ENCODE measurements at places on chromosomes 2 and 18.

DNA sequence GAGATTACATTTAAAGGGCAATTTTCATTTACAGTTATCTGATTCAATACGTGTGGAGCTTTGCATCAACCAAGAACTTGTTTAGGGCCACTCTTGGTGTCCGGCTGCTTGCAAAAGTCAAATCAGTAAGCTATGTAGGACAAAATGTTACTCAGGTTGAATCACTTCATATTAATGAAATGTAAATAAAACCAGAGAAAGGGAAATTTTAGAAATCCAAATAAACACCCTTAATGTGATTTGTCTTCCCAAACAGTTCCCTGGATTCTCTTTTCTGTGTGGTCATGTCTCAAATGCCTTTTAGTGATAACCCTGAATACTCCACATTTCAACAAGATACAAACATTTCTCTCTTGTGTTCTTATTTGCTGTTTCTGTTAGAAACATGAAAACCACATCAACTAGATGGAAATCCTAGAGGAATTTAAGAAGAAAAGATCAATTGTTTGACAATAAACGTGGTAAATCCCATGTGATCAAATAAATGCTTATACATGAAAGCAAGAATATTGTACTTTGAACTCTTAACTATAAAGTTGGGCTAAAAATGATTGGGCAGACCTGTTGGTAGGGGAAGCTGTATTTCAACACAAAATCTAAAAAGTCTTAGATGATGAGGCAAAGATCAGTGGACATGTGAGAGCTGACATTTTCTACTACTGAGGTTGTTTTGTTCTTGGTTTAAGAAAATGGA is 101.3 kb downstream of the CDC42EP3 start:
- no peak for DNase-seq

GRCh38 chr2:164028814-164029534 is 293.2 kb upstream of the FIGN start:
- DNase-seq: no peak

GRCh38 chr2:30872797-30873196 is 65.6 kb upstream of the CAPN13 start:
- DNase-seq: no peak

GRCh38 chr2:6024784-6025183 is 332.6 kb downstream of the SOX11 start:
- DNase-seq: no peak

DNA sequence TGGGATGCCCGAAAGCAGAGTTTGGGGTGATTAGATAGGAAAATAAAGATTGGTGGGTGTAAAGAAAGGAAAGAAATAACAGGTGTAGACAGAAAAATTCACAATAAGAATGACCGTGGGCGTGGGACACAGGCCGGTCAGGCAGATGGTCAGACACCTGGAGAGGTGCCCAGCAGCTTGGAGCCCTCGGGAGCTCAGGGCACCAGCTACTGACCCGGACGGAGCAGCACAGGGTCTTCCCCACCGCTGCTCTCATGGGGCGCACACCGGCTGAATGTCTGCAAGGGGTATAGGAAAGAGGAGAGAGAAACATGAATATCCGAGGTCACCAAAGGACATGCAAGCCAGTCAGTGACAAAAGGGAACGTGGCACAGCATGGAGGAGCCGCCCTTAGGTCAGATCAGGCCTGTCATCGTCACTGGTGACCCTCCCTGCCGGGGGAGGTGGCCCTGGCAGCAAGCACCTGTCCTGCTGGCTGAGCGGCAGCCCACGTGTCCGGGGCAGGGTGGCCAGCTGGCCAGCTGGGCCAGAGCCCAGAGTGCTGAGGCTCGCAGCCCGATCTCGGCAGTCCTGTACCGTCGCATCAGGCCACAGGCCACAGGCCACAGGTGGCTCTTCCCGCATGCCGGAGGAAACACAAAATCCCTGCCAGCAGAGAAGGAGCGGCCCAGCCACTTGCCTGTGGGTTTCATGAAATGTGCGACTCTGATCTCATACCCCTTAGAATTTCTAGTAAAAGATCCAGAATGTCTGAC is 112.0 kb upstream of the NDUFV2 start:
- DNase-seq: no peak

GRCh38 chr2:67485431-67485830 is 88.3 kb downstream of the ETAA1 start:
- DNase-seq: no peak

DNA sequence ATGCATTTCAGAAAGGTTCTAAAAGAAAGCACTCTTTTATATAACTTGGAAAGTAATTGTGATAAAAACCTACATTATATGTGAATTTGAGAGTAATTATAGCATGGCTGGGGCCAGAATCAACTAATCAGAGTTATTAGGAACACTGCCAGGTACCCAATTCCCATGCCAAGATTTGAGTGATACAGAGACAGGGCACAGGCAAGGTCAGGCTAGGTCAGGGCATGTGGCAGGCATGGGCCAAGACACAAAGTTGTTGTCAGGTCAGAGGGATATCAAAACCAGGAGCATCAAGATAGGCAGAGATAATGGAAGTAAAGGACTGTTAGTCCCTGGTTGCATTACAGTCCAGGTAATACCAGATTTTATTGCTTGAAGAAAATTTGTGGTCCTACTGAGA is 87.4 kb downstream of the MYO3B start:
- no peak for DNase-seq

GRCh38 chr2:165469417-165469816 is at the start of gene CSRNP3:
TSS of gene CSRNP3 (plus strand) at chr2:165469698. CDS start at chr2:165595066, 125,368 bp downstream.
- peak; percentile 79 for DNase-seq

- DNase-seq: no peak
Measured at GRCh38 chr18:79507076-79507545, 111.4 kb downstream of the NFATC1 start.

- no peak for DNase-seq
Measured at GRCh38 chr2:111923276-111923804, 24.9 kb downstream of the MERTK start.

DNA sequence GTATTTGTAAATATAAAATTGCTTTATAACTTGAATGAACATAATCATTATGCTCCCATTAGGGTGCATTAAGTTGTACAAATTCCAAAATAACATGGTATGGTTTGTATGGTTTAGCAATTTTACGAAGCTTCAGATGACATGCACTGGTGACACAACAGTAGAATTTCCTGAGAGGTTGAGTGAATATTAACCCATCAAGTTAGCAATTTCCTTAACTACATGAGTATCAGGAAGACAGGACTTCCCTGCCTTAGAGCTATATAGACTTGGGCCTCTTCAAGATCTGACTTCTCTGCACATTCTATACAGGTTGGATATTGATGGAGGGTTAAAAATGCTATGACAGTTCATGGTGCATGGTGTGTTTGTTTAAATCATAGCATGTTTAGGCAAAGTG is 60.2 kb downstream of the ZC3H6 start:
- DNase-seq: no peak

DNA sequence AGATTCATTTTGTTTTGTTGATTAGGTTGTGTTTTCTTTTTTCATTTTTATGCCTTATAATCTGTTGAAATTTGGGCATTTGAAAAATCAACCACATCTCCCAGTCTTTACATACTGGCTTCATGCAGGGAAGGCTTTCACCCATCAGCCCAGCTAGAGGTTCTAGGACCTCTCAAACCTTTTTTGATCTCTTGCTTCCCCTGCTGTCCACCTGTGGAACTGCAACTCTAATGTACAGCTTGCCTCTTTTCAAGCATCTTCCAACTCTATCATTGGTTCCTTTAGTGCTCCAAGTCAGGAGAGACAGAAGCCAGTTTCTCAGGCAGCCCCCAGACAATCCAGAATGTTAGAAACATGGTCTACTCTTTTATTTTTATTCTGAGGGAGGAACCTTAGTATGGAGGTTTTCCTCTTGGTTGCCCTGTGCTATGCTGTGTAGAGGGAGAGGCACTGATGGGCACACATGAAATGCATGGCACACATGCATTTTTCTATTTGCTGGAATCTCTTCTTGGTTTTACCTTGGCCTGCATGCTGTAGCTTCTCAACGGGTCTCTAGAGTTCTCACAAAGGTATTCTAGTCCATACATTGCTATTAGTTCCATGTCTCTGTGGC is 107.2 kb upstream of the L3MBTL4 start:
- DNase-seq: peak; percentile 6
